ENCODE measurements at places on chromosomes 3 and 15.
A peak's percentile ranks its signal among the peaks of the same experiment; 100 is the strongest.

DNA sequence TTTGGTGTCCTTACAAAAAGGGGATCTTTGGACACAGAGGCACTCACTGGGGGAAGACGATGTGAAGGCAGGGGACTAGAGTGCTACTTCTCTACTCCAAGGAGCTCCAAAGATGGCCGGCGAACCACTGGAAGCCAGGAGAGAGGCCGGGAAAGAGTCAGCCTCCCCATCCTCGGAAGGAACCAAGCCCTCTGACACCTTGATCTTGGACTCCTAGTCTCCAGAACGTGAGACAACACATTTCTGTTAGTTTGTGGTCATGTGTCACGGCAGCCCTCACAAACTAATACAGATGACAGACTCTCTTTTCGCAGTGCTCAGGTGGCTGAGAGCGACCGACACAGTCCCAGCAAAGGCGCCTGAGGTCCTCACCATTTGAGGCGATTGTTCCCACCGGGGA is 24.4 kb upstream of the ATP2B2 start:
- no peak for DNase-seq

DNA sequence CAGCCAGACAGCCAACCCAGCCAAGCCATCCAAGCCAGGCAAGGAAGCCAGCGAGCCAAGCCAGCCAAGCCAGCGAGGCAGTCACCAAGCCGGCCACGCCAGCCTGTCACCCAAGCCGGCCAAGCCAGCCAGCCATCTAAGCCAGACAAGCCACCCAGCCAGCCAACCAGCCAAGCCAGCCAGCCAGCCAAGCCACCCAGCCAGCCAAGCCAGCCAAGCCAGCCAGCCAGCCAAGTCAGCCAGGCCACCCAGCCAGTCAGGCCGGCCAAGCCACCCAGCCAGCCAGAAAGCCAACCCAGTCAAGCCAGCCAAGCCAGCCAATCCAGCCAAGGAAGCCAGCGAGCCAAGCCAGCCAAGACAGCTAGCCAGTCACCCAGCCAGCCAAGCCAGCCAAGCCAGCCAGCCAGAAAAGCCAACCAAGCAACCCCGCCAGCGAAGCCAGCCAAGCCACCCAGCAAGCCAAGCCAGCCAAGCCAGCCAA is 201.2 kb downstream of the GOLGA6L6 start:
- no peak for DNase-seq

- DNase-seq, result no peak
Measured at GRCh38 chr15:39685999-39686613, 96.5 kb downstream of the FSIP1 start.

DNA sequence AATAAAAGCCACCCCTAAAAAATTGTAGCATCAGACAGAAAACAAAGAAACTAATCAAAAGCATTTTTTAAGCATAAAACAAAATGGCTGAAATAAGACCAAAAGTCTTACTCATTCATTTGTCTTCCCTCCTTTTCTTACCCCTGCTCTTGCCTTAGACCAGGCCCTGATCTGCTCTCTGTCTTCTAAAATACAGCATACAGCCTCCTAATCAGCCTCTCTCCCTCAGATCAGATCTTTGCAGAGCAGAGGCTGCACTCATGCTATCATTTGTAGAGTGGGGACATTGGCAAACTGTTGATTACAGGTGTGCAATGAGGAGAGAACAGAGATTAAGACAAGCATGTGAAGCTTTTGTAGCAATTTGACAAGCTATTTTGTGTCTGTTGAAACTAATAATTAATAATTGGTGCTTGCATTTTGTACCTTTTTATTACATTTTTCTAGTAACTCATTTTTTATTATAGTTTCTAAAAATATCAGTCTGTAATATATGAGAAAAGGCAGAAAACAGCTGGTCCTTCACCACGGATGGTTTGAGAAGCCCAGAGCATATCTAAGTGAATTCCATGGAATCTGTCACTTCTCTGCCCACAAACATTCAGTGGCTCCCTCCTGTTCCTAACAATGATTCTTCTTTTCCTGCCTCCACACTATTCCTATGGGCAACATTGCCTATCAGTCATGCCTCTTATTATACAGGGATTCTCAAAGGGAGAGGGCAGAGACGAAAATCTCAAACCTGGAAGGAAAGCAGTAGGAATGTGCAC is 286.2 kb upstream of the STT3B start:
- no peak for DNase-seq

DNA sequence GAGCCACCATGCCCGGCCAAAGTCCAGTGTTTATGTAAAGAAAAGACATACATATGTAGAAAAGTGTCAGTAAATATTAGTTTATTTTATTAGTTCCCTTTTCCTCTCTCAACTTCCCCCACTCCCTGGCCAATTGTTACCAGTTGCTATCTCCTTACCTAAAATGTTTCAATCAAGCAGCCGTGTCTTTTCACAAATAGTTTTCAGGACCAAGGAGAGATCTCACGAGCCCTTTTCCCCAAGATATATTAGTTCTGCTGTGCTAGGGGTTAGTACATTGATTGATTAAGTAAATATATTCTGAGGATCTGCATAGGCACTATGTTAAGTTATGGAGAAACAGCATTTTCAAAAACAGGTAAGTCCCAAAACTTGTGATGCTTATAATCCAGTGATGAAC is 87.4 kb downstream of the ZIC4 start:
- DNase-seq, result no peak

- peak; percentile 19 for DNase-seq
Measured at GRCh38 chr3:193665370-193665989, 72.5 kb downstream of the OPA1 start.
